ENCODE measurements at places on chromosomes 3 and 15. TPM values are rescaled to one million over a fixed set of nuclear protein-coding genes. Genes with fewer than 3 reads are reported as not detected.

DNA sequence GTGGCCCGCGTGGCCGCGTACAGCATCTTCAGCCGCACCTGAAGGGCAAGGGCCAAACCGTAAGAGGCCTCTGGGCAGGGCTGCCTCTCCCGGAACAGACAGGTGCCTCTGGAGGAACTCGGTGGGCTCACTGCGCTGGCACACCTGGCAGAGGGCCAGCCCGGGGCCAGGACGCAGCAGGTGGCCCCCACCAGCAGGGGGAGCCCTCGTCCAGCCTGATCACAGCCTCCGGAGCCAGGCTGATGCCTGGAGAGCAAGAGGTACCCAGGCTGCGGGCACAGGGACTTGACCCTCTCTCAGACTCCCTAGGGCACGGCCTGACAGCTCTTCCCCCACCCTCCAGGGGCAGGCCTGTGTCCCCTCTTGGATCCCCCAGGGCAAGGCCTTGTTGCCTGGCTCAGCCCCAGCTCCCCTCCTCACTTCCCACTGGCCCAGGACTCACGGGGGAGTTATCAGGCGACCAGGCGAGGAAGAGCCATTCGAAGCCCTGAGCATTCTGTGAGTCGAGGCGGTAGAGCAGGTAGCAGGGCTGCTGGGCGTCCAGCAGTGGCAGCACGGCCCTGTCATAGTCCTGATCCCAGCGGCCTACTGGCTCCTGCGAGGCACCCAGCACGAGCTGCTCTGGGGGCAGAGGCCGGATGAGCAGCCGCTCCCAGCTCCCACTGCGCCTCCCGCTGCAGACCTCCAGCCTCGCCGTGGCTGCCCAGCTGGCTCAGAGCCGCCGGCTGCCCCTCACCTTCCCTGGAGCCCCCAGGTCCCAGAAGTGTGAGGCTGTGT, 6.2 kb upstream of the TLR9 start:
- DNase-seq, result peak; percentile 70

- DNase-seq, result no peak
These were observed 138.1 kb upstream of the RAP2B start for GRCh38 chr3:153023896-153024295.

DNA sequence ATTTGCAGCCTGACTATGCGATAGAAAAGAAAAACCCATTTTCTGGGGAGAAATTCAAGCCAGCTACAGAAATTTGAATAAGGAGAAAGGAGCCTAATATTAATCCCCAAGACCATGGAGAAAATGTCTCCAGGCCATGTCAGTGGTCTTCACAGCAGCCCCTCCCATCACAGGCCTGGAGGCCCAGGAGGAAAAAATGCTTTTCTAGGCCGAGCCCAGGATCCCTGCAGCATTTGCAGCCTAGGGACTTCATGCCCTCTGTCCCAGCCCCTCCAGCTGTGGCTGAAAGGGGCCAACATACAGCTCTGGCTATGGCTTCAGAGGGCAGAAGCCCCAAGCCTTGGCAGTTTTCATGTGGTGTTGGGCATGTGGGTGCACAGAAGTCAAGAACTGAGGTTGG, 26.3 kb downstream of the ARRDC4 start:
- DNase-seq, result no peak

Gene ILDR1
- total RNA-seq, result not detected

DNA sequence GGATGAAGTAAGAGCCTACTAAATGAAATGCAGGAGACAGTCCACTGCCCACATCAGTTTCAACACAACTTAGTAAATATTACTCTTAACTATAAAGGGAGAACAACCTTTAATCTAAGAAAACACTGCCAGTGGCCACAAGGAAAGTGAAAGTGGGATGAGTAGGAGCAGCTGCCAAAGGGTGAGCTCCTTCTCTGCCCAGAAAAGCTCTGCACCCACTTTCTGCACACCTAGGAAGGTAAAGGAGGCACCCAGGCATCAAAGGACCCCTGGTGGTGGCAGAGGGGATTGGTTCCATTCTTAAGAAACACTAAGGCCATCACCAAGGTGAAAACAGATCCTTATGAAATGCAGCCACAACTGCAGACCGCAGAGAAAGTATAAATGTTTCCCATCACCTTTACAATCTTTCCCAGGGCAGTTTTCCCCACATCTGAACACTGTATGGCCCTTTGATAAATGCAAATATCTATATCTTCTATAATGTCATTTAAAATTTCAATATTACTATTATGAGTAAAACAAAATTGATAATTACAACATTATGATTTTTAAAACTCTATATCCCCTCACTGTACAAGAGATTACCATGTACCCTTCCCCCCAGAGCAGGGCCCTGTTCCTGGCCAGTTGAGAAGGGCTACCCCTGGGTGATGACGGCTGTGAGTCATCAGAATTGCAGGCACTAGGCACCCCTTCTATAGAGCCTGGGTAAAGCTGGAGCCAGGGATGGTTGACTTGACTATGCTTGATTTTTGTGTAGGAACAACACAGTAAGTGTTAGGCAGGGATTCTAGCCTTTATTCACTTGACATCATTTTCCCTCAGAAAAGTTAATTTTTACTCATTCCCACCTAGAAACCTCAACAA, 92.0 kb downstream of the SNRK start:
- no peak for DNase-seq

Gene CADM2
- not detected for total RNA-seq

Gene MINAR1
- total RNA-seq, result 0.51 TPM
